Pancreas (tissue), 10 donors: ENCODE measurements at places on chromosomes 11 and 22. TPM values are rescaled to one million over a fixed set of nuclear protein-coding genes. Genes with fewer than 3 reads are reported as not detected.

The PRMT3 gene
- polyA plus RNA-seq, result 5.4 TPM

The CHST1 gene
- 0.76 TPM for polyA plus RNA-seq

The SPECC1L gene
- 10.4 TPM for polyA plus RNA-seq

The P2RX6 gene
- polyA plus RNA-seq, result 0.57 TPM

The MS4A14 gene
- 0.19 TPM for polyA plus RNA-seq
